ENCODE measurements at places on chromosomes 11 and 22.
A peak's percentile ranks its signal among the peaks of the same experiment; 100 is the strongest.

- no peak overlapping the region for H3K4me3 ChIP-seq
- peaks cover 59% of the 10 kb centered on the region for H3K36me3 ChIP-seq
- no peak for DNase-seq
- no peak overlapping the region for H3K27ac ChIP-seq
Observed at GRCh38 chr22:24037851-24038765, 27.0 kb downstream of the CABIN1 start.

DNA sequence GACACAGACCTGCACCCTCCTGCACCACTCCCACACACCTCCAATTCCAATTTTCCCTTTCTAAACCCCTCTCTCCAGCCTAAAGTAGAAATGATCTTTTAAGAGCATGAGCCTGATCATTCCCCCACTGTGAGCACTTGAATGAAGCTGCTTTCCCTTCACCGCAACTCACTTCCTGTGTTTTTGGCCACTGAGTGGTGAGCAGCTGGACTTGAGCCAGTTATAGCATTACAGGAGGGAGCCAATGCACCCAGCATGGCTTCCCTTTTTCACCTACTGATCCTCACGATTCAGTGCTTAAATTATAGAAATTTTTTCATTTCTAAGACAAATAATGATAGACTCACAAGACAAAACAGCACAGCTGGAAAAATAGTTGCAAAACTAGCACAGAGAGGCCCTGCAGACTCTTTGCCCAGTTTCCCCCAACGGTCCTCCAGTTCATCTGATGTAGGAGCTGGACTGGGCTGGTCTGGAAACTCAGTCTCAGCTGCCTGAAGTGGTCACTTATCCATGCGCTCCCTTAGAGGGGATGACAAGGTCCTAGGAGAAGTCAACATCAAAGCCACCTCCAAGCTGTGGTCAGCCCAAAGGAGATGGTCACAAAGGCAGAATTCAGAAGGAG lies 9.7 kb upstream of the APOL4 start:
- H3K27ac ChIP-seq = no peak overlapping the region
- peaks cover 2% of the 10 kb centered on the region for H3K27me3 ChIP-seq
- H3K4me3 ChIP-seq = no peak overlapping the region
- no peaks in the 10 kb centered on the region for H3K36me3 ChIP-seq

DNA sequence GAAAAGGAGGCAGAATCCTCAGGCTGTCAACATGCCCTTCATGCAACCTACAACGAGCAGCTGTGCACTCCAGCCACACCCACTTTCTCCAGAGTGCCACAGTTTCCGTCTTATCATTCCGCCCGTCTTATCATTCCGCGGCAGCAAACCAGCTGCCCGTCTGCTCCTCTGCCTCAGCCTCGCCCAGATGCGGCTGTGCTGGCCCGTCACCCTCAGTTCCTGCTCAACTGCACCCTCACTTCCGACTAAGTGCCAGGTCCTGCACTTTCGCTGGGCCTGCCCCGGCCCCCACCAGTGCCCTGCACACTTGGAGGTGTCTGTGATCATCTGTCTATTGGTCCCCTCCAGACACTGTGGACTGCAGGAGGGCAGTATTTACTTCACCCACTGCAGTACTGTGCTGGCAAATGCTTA lies 43.7 kb downstream of the MICAL3 start:
- peak overlapping the region; percentile 41 for H3K27ac ChIP-seq
- no peaks in the 10 kb centered on the region for H3K36me3 ChIP-seq
- no peaks in the 10 kb centered on the region for H3K27me3 ChIP-seq

DNA sequence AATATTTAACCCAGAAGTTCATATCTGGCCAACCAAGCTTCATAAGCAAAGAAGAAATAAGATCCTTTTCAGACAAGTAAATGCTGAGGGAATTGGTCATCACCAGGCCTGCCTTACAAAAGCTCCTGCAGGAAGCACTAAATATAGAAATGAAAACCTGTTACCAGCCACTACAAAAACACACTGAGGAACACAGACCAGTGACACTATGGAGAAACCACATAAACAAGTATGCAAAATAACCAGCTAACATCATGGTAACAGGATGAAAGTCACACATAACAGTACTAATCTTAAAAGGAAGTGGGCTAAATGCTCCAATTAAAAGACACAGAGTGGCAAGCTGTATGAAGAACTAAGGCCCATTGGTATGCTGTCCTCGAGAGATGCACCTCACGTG lies 311.4 kb downstream of the DYNC2H1 start:
- no peaks in the 10 kb centered on the region for H3K27me3 ChIP-seq
- no peak for DNase-seq
- H3K36me3 ChIP-seq = no peaks in the 10 kb centered on the region
- H3K4me3 ChIP-seq = no peak overlapping the region
- H3K4me1 ChIP-seq = no peaks in the 10 kb centered on the region
- no peak overlapping the region for H3K27ac ChIP-seq

GRCh38 chr11:128351168-128351567 lies 236.2 kb downstream of the ETS1 start:
- no peaks in the 10 kb centered on the region for H3K36me3 ChIP-seq
- DNase-seq = no peak
- H3K4me1 ChIP-seq = peaks cover 21% of the 10 kb centered on the region
- no peak overlapping the region for H3K27ac ChIP-seq
- H3K27me3 ChIP-seq = no peaks in the 10 kb centered on the region

GRCh38 chr11:62610814-62611704 lies 1.5 kb downstream of the EML3 start:
- H3K4me3 ChIP-seq = peak overlapping the region; percentile 79
- H3K27ac ChIP-seq = peak overlapping the region; percentile 93
- peaks cover 17% of the 10 kb centered on the region for H3K4me1 ChIP-seq
- H3K36me3 ChIP-seq = peaks cover 33% of the 10 kb centered on the region

- no peak overlapping the region for H3K4me3 ChIP-seq
- no peaks in the 10 kb centered on the region for H3K27me3 ChIP-seq
Observed at GRCh38 chr11:119711476-119711875, 17.5 kb downstream of the NECTIN1 start.

GRCh38 chr22:45452565-45453379 lies 39.3 kb downstream of the RIBC2 start:
- no peaks in the 10 kb centered on the region for H3K36me3 ChIP-seq
- DNase-seq = no peak
- no peaks in the 10 kb centered on the region for H3K4me1 ChIP-seq
- no peak overlapping the region for H3K27ac ChIP-seq
- H3K4me3 ChIP-seq = no peak overlapping the region

GRCh38 chr11:112570333-112570732 lies 309.7 kb upstream of the PLET1 start:
- H3K4me1 ChIP-seq = no peaks in the 10 kb centered on the region
- H3K27ac ChIP-seq = no peak overlapping the region
- no peak for DNase-seq
- no peaks in the 10 kb centered on the region for H3K36me3 ChIP-seq
- H3K4me3 ChIP-seq = no peak overlapping the region
- H3K27me3 ChIP-seq = no peaks in the 10 kb centered on the region

GRCh38 chr11:121437018-121437685 lies 15.0 kb upstream of the SORL1 start:
- H3K4me1 ChIP-seq = no peaks in the 10 kb centered on the region
- no peak overlapping the region for H3K4me3 ChIP-seq
- H3K27ac ChIP-seq = no peak overlapping the region
- no peak for DNase-seq
- no peaks in the 10 kb centered on the region for H3K27me3 ChIP-seq

DNA sequence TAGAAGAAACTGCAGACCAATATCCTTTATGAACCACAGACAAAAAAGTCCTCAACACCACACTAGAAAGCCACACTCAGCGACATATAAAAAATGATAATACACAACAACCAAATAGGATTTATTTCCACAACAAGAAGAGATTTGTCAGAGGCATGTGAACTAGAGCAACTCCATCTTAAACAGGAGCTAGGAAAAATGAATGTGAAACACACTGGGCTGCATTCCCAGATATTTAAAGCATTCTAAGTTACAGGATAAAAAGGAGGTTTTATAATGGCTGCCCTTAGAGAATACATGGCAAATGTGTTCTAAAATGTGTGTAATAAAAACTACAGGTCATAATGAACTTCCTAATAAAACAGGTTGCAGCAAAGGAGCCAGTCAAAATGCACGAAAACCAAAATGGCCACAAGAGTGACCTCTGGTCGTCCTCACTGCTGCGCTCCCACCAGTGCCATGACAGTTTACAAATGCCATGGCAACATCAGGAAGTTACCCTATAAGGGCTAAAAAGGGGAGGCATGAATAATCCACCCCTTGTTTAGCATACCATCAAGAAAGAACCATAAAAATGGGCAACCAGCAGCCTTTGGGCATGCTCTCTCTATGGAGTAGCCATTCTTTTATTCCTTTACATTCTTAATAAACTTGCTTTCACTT lies 21.8 kb downstream of the XKR3 start:
- no peak for DNase-seq
- no peak overlapping the region for H3K27ac ChIP-seq
- H3K36me3 ChIP-seq = no peaks in the 10 kb centered on the region
- no peaks in the 10 kb centered on the region for H3K27me3 ChIP-seq

DNA sequence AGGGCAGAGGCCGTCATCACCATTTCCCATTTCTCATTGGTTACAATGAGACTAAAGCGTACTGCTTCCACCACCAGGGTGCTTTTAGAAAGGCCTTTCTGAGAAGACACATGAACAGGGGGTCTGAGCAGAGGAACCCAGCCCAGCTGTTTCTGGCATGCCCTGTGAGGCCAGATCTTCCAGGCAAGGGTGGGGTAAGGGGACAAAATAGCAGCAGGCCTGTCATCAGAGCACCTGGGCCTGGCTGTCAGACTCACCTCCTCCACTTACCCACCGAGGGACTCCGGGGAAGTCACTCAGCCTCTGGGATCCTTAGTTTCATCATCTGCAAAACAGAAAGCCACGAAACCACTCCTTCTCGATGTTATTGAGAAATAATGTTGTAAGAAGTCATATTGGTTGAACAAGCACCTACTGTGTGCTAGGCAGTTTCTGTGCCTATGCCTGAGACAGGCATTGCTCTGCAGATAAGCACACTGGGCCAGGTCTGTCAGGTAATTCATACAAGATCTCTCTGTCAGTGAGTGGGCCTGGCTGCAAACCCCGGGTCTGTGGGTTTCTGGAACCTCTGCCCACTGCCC lies 8.8 kb upstream of the WNT11 start:
- no peak overlapping the region for H3K27ac ChIP-seq
- no peaks in the 10 kb centered on the region for H3K36me3 ChIP-seq
- H3K4me3 ChIP-seq = no peak overlapping the region
- DNase-seq = no peak

- no peaks in the 10 kb centered on the region for H3K36me3 ChIP-seq
- H3K27ac ChIP-seq = no peak overlapping the region
- no peaks in the 10 kb centered on the region for H3K27me3 ChIP-seq
- peaks cover 25% of the 10 kb centered on the region for H3K4me1 ChIP-seq
- DNase-seq = no peak
Observed at GRCh38 chr11:47863189-47863897, 15.2 kb upstream of the NUP160 start.

GRCh38 chr11:59544869-59545178 lies 33.5 kb downstream of the OR4D9 start:
- no peaks in the 10 kb centered on the region for H3K27me3 ChIP-seq
- DNase-seq = no peak
- no peaks in the 10 kb centered on the region for H3K4me1 ChIP-seq
- H3K4me3 ChIP-seq = no peak overlapping the region
- H3K27ac ChIP-seq = no peak overlapping the region
- H3K36me3 ChIP-seq = no peaks in the 10 kb centered on the region

DNA sequence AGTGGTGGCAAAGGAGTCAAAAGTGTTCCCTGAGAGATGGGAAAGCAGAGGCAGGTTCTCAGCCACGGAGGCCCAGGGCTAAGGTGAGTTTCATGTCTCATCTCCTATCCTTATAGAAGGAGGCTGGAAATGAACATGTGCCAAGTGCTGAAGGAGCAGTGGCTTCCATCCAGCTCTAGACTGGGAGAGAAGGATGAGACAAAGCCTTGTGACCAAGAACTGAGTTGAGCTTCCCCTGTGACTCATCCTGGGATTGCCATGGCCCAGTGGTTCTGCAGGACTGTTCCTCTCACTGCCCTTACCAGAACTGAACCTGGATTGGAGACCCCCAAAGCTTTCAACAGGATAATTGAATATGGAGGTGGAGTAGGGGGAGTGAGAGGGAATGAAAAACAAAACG lies 16.7 kb upstream of the OR9Q1 start:
- H3K27ac ChIP-seq = no peak overlapping the region
- H3K27me3 ChIP-seq = no peaks in the 10 kb centered on the region
- H3K4me1 ChIP-seq = no peaks in the 10 kb centered on the region
- H3K36me3 ChIP-seq = no peaks in the 10 kb centered on the region
- no peak overlapping the region for H3K4me3 ChIP-seq

- H3K27me3 ChIP-seq = no peaks in the 10 kb centered on the region
- no peaks in the 10 kb centered on the region for H3K36me3 ChIP-seq
- peak; percentile 68 for DNase-seq
- peak overlapping the region; percentile 96 for H3K4me3 ChIP-seq
Observed at GRCh38 chr11:60970369-60970774, 1.1 kb upstream of the CD6 start.

GRCh38 chr11:19525276-19525675 lies 187.4 kb upstream of the NAV2 start:
- H3K4me3 ChIP-seq = no peak overlapping the region
- H3K4me1 ChIP-seq = no peaks in the 10 kb centered on the region
- DNase-seq = no peak

DNA sequence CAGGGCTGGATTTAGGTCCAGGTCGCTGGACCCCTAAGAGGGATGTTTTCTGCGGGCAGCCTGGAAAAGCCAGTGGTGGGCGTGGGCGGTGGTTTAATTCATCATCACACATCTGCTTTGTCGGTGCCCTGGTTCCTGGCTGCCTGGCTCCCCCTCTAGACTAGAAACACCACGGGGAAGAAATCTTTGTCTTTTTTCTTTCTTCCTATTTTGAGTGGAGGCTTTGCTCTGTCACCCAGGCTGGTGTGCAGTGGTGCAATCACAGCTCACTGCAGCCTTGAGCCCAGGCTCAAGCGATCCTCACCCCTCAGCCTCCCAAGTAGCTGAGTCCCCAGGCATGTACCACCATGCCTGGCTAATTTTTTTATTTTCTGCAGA lies 86.6 kb upstream of the LINC01488 start:
- H3K27me3 ChIP-seq = no peaks in the 10 kb centered on the region
- H3K4me1 ChIP-seq = no peaks in the 10 kb centered on the region
- DNase-seq = no peak
- H3K4me3 ChIP-seq = no peak overlapping the region

DNA sequence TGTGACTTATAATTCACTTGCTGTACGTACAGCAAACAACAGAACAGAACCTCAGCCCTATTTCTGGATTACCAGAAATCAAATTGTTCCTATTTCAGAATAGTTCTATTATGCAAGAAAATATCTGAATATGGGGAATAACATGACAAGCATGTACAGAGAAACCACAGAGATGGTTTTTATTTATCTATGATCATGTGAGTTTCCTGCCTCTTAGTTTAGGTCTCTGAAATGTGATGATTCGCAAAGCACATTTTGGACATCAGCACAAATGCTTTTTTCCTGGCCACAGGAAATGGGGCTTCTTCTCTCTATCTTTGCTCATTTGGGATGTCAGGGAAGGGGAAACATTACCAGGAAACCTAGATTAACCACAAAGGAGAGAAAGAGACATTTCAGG lies 266.7 kb upstream of the CTSC start:
- no peak overlapping the region for H3K27ac ChIP-seq
- H3K4me3 ChIP-seq = no peak overlapping the region
- no peak for DNase-seq
- H3K27me3 ChIP-seq = no peaks in the 10 kb centered on the region
- H3K36me3 ChIP-seq = no peaks in the 10 kb centered on the region
